Natural killer cell (primary cell): ENCODE measurements at places on chromosomes 5 and 9. TPM values are rescaled to one million over a fixed set of nuclear protein-coding genes. Genes with fewer than 3 reads are reported as not detected.

- no peak overlapping the region for H3K27ac ChIP-seq
- no peaks in the 10 kb centered on the region for H3K4me1 ChIP-seq
- H3K4me3 ChIP-seq = no peak overlapping the region
- DNase-seq = no peak
- no peaks in the 10 kb centered on the region for H3K27me3 ChIP-seq
- H3K36me3 ChIP-seq = no peaks in the 10 kb centered on the region
Observed at GRCh38 chr5:168364750-168365550, 73.5 kb downstream of the WWC1 start.

DNA sequence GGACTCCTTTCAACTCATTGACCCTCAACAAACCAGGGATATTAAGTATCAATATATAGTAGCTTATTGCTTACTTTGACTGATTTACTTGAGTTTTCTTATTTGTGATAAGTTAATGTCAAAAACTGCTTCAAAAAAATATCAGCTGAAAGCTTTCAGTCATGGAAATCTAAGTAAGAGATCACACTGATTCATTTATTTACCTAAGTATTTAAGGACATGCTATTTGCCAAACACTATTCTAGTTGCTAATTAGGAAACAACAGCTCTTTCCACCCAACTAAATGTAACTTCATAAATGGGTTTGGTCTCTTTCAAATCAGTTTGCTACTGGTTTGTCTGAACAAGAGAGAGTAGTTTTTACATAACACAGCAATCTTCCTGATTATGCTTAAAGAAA, 48.2 kb downstream of the CHD1 start:
- H3K27me3 ChIP-seq = no peaks in the 10 kb centered on the region
- peaks cover 89% of the 10 kb centered on the region for H3K36me3 ChIP-seq
- no peak for DNase-seq

- no peaks in the 10 kb centered on the region for H3K27me3 ChIP-seq
- DNase-seq = peak; percentile 30
- H3K27ac ChIP-seq = peak overlapping the region; percentile 23
- peaks cover 17% of the 10 kb centered on the region for H3K4me1 ChIP-seq
- no peak overlapping the region for H3K4me3 ChIP-seq
Observed at GRCh38 chr5:10489810-10490426, 48.2 kb downstream of the ROPN1L start.

DNA sequence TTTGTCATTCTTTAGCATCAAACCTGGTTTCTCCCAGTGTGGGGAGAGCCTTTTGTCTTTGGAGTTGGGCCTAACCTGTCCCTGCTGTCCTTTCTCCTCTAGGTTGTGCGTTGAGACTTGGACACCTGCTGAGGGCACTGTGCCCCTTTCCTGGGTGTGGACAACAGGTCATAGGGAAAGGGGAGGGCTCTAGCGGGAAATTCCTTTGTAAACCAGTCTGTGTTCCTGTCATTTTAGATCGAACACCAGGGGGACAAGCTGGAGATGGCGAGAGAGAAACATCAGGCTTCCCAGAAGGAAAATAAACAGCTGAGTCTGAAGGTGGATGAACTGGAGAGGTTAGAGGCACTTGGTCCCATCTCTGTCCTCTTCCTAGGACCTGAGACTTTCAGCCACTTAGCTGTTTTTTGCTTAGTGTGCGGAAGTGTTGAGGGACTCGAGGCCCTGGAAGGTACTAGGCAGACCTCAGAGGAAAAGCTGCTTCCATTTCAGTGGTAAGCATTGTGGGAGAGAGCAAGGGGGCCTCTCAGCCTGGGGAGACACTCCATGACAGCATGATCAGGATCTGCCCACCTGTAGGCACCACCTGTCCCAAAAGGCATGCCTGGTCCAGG, 8.6 kb upstream of the GLE1 start:
- no peaks in the 10 kb centered on the region for H3K4me1 ChIP-seq
- no peak for DNase-seq
- no peak overlapping the region for H3K4me3 ChIP-seq
- no peak overlapping the region for H3K27ac ChIP-seq

GRCh38 chr9:134328841-134329575, 2.8 kb downstream of the RXRA start:
- no peaks in the 10 kb centered on the region for H3K36me3 ChIP-seq
- DNase-seq = no peak

GRCh38 chr9:36031774-36032555, 4.7 kb upstream of the RECK start:
- no peak overlapping the region for H3K27ac ChIP-seq
- no peak overlapping the region for H3K4me3 ChIP-seq
- no peak for DNase-seq

The OGN gene
- total RNA-seq = 0.18 TPM
